Fibroblast of skin of abdomen (primary cell): ENCODE measurements at places on chromosomes 5 and 9.
A peak's percentile ranks its signal among the peaks of the same experiment; 100 is the strongest.

GRCh38 chr5:171867786-171868185 is 82.2 kb downstream of the SMIM23 start:
- peak; percentile 40 for DNase-seq

DNA sequence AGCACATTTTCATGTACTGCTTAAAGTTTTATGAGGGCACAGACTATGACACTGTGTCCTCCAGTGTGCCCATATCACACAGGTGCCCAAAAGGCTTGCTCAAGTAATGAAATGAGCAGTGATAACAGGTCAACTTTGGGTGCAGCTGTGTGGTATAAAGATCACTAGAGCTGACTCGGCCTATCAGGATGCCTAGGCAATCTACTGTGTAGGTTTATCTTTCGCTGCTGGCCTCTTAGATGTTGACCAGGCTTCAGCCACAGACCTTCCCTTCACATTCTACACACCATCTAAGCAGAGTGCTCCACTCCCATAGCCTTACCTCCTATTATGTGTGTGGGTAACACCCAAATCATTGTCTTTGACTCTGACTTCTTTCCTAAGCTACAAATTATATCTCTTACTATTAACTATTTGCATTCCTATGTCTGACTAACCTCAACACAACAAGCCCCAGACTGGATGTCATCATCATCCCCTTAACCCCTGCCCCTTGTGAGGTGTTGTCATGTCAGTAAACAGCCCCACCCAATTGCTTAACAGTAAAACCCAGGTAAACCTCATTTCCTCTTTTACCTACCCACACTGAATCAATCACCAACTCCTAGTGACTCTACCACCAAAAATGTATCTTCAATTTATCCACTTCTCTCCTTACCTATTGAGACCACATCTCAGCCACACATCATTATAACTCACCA is 2.5 kb downstream of the SREK1IP1 start:
- DNase-seq = peak; percentile 6

- no peak for DNase-seq
These were observed 1.1 kb downstream of the LHX2 start for GRCh38 chr9:124012368-124013301.

- peak; percentile 28 for DNase-seq
These were observed 128.3 kb downstream of the MARCHF11 start for GRCh38 chr5:16051246-16051755.

DNA sequence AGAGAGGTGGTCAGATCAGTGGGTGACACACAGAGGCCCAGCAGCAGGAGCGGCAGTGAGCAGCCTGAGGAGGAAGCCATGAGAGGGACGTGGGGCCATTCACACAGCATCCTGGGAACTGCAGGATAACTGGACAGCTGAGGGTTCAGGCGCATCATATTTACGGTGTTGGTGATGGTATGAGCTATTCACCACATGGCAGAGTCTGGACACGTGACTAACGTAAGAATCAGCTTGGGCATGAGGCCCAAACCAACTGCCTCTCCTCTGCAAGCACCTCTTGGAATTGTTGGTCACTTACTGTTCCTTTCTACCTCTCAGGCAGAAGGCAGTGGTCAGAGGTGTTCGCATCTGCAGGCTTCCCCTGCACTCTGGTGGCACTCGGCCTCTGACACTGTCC is 141.1 kb downstream of the ENTREP1 start:
- DNase-seq = peak; percentile 70

- DNase-seq = peak; percentile 9
These were observed 28.8 kb downstream of the ADAMTSL2 start for GRCh38 chr9:133563291-133563796.

GRCh38 chr9:71210326-71210725 is 88.9 kb upstream of the TRPM3 start:
- DNase-seq = no peak

GRCh38 chr9:112334432-112334841 is 1.0 kb upstream of the PTBP3 start:
- DNase-seq = peak; percentile 26

DNA sequence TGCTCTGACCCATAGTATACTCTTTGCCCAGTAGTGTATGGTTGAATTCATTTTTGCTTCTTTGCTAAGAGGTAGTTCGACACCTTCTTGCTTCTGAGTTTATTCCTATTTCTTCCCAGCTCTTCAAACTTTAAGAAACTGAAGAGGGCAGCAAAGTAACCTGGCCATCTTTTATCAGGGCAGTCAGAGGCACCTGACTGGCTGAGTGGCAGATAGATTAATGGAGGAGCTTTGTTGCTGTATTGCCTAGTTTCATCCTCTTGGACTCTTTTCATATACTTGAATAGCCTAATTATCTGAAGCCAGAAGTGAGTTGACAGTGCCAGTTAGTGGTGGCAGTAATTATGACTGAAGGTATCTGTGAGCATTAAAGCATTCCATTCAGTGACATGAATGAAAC is 82.5 kb downstream of the UHRF2 start:
- no peak for DNase-seq

DNA sequence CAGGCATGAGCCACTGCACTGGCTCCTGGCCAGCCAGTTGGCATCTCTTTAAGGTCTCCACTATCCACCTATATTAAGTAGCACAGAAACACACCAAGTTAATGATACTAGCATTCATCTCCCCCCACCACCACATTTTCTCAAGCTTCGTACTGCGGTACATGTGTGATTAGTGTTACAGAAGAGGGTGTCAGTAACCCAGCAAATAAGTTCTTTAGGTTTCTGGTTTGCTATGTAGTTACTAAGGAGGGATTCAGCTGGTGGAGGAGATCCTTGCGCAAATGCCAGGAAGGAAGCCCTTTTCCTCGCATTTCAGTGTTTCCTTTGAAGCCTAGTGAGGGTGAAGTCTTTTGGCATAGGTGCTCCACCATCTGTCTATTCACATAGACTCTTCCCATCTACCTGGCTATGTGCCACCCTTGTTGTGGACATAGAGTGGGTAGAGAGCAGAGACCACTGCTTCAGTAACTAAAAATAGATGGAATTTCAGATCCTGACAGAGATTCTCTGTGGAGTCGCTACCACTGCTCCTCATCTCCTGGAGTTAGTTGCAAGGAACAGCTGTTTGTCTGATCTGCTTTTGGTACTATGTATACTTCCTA is 16.7 kb downstream of the UBE2D2 start:
- DNase-seq = no peak

- peak; percentile 28 for DNase-seq
These were observed 31.7 kb downstream of the GSN start for GRCh38 chr9:121299467-121300282.

DNA sequence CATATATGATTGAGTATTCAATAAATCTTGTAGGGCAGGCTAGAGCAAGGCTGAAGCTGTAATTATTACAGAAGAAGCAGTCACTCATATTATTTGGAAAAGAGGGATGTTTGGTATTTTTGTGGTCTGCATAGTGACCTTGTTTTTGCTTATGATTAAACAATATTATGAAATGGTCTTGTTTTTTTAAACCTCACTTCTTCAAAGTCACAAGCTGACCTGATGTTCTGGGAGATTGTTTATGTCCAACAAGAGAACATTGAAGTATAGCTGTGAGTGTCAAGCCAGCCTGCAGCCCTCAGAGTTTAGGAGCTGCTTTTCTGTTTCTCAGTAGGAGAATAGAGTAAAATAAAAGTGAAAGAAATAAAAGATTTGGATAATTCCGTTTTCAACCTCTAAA is 342.2 kb downstream of the LRRC70 start:
- no peak for DNase-seq

- no peak for DNase-seq
These were observed 25.8 kb downstream of the CEL start for GRCh38 chr9:133087429-133088145.

DNA sequence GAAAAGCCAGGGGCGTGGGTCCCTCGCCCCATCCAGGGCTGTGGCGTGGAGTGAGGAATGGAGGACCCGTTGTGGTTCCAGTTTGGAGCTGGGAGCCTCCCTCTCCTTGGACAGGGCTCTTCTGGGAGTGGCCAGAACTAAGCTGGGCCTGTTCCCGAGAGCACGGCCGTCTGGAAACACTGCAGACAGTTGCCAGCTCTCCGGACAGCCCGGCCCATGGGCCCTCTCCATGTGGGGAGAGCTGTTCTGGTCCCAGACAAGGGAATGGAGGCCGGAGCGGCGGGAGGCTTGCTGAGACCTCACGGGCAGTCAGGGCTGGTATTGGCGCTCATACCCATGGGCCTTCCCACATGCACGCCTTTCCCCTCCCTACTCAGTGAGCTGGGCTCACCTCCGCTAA is 45.2 kb upstream of the FCN2 start:
- no peak for DNase-seq

DNA sequence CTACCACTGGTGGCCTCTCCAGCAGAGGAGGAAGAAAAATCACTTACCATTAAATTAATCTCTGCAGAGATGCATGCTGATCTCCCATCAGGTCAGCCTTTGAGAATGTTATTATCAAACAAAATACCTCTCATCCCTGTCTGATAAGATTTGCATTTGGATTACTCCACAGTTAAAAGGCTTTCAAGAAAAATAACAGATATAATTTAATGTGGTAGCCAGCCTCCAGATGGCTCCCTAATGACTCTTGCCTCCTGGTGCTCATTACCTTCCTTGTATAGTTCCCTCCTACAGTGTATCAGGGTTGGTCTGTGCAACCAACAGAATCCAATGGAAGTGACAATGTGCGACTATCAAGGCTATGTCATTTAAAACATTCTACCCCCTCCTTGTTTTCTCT is 63.6 kb upstream of the TNPO1 start:
- DNase-seq = no peak

DNA sequence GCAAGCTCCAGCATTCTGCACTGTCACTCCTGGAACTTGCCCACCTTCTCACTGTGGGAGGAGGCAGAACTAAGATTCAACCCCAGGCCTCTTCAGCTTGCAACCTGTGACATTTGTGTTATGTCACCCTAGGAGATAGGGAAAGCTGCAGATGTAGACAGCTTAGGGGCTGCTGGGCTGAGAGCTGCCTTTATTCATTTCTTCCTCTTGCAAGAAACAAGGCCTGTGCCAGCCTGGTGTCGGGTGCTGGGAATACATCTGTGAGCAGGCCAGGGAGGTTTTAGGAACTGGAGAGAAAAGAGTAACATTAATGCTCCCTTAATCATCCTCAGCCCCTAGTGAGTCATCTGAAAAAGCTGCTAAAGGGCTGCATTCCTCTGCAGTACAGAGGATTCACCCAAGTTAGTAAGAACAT is 101.8 kb downstream of the FGF18 start:
- DNase-seq = peak; percentile 95

DNA sequence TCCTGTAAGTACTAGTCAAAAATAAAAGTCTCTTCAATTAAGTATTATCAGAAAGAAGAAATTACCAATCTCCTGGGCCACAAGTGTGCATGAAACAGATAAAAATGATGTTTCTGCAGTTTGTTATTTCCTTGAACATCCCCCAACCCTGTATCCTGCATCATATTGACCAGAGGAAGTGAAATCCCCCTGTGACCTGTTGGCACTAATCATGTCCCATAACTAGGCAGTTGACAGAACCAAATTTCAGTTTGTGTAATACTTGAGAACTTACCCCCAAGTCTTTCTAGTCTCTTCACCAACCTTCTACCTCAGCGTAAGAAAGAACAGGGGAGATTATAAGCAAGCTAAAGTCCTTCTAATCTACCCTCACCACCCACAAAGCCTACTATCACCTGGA is 368.2 kb upstream of the PDE4D start:
- DNase-seq = no peak

GRCh38 chr5:155699385-155699784 is 627.6 kb upstream of the SGCD start:
- no peak for DNase-seq

GRCh38 chr9:111582888-111583287 is 16.6 kb downstream of the PTGR1 start:
- DNase-seq = no peak

GRCh38 chr9:78539904-78540303 is 243.0 kb downstream of the PSAT1 start:
- peak; percentile 69 for DNase-seq
